ENCODE measurements at places on chromosomes 13 and 19.

DNA sequence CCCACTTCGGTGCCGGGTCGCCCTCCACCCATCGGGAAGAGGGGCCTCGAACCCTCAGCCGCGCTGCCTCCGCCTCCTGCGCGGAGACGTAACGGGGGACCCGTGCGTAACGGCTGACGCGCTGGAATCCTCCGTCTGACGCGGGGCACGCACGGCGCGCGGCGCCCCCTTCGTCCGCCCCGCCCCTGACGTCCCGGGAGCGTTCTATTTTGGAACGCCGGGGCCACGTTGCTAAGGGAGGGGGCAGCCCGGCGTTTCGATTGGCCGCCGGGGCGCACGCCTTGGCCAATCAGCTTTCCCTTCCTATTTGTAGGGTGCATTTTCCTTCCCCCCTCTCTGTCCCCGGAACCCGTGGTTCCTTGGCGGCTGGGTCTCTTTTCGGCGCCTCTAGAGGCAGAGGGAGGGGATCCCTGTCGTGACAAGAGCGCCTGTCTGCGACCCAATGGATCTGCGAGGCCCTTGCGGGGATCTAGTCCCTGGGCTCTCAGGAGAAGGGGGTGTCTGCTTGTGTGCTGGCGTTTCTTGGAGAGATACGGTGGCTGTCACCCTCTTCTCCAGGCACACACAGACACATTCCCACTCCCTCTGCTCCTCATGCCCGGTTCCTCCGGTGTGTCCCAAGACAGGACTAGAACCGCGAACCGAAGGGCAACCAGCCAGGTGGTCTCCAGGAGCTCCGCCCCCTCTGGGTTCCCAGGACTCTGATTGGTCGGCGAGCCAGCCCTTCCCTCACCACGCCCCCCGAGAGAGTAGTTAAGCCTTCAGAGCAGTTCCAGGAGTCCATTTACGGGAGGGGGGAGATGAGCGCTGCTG, 1.5 kb downstream of the FOSB start:
- DNase-seq = peak; percentile 53

GRCh38 chr13:50634339-50634738, 209.2 kb downstream of the DLEU7 start:
- DNase-seq = no peak

DNA sequence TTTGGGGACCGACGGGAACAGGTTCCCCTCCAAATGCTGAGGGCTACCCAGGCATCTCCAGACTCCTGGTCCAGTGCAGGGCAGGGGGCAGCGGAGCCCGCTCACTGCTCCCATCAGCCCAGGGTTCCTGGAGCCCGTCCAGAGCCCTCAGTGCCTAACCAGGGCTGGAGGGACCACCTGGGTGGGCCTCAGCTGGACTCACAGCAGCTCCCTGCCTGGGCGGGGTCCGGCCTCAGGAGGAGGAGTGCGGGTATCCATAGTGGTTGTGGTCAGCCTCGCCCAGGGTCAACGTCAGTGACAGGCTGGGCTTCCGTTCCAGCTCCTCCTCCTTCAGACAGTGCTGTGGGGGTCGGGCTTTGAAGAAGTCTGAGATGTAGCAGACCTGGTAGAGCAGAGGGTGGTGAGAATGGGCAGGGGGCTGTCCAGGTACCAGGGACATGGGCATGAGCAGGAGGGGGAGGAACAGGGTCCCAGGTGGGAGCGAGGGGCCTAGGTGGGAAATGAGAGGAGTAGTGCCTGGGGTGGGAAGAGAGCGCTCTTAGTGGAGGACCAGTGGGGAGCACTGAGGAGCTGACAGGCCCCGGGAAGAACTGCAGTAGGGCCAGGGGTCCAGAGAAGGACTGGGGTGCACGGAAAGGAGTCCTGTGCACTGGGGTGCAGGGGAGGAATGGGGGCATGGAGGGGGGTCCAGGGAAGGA, 9.9 kb downstream of the PLPP2 start:
- DNase-seq = no peak

GRCh38 chr19:48646722-48647216, 782 bp upstream of the CA11 start:
- DNase-seq = no peak

DNA sequence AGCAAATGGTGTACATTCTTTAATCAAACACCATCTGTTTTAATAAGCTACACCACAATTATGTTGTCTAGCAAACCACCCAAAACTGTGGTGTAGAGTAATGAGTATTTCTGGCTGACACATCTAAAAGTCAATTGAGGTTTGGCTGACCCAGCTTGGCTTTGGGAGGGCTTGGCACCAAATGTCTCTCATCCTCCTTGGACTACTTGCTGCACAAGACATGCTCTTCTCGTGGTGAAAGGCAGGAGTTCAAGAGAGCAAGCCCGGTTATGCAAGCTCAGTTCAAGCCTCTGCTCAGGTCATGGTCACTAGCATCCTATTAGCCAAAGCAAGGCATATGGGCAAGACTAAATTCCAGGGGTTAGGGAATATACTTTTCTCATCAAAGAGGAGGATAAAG, 37.1 kb downstream of the LACC1 start:
- DNase-seq = no peak

DNA sequence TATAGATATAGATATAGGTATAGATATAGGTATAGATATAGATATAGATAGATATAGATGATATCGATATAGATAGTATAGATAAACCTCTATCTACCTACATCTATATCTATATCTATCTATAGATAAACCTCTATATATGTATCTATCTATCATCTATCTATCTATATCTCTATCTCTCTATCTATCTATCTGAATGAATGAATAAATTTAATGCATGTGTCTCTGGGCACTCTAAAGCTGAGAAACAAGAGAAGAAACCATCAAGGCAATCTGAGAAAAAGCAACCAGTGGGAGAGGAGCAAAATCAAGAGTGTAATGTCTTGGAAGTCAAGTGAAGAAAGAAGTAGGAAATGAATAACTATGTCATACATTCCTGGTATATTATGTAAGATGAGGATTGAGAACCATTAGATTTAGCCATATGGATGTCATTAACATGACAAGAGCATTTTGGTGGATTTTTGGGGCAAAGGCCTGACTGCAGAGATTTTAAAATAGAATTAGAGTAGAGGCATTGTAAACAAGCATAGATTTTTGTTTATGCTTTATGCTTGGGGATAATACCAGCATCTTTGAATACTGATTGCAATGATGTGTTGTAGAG, 1262.7 kb upstream of the MIR17HG start:
- DNase-seq = no peak

DNA sequence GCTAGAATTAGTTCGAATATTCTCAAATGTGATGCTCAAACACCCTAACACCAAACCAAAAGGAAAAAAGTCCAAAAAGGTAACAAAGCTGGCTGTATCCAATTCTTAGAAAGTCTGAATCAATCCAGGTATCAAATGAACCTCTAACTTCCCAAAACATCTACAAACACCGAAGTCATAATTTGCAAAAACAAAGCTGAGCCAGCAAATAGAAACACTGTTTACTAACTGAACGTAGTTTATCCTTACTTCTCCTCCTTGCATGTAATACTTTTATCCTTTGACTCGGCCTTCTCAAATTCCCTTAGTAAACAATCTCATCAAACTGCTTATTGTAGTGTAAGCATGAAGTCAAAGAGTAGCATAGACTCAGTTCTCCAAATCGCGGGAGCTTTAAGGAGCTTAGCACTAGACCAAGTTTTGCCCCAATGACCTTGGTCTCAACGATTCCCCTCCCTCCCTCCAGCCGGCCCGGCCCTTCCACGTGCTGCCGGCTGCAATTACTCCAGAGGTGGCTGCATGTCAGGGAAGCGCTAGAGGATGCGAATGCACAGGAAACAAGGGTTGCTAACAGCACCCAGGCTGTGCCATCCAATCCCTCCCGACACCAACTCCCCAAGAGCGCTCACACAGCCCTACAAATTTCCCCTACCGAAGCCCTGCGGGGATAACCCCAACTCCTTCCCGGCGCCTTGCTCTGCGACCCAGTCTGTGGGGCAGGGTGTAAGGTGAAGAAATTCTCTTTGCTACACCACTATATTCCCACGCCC, 693 bp downstream of the XPO4 start:
- DNase-seq = no peak

- DNase-seq = no peak
Measured at GRCh38 chr19:18467978-18468377, 30.0 kb upstream of the ISYNA1 start.

DNA sequence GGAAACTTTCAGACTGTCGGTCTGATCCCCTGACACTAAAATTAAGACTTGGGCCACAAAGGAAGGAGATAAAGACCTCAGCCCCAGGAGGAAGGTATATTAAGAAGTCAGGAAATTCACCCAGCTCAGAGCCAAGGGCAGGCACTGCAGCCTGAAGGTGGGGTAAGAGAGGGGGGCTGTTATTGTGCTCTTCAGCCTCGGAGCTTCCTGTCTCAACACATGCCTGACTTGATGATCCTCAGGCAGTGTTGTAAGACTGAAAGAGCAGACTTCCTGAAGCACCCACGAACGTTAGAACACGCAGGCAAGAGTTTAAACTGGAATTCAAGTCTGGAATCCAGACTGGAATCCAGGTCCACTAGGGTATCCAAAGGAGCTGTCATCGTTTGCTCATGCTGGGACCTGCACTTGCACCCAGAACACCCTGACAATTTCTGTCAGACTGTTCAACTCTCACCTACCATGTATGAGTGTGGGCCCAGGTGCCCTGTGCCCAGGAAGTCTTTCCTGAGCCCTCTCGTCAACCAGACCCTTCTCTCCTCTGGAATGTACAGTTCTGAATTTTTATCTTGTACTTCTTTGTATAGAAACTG, 10.7 kb upstream of the FLT1 start:
- DNase-seq = no peak

DNA sequence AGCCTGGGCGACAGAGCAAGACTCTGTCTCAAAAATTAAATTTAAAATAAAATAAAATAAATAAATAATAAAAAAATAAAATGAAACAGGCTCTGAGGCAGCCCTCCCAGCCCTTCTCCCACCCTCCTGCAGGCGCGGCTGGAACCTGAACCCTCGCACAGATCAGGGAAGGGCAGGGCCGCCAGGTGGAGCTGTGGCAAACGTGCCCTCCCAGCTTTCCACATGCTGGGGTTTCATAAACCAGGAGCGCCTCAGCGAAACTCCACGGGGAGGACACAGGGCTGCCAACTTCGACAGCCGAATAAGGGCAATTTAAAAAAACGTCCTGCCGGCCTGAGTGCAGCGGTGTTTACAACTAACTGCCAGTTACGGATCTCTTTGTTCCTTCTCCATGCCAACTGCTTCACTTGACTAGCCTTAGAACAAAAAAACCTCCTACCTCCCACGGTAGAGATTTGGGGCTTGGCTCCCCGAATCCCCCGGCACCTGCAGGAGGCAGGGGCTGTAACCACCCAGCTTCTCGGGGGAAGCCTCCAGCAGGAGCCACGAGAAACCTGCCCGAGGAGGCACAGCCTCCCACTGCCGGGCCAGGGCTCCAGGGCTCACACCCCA, 15.9 kb downstream of the ZNF787 start:
- DNase-seq = no peak

GRCh38 chr13:29953542-29953941, 103.1 kb upstream of the UBL3 start:
- DNase-seq = no peak

Measured in activated CD8-positive, alpha-beta memory T cell treated with anti-CD3 and anti-CD28 coated beads for 1 hour (primary cell).